ENCODE measurements at places on chromosomes 6 and 20.

- DNase-seq: no peak
Measured at GRCh38 chr6:72709431-72709830, 87.6 kb downstream of the KCNQ5 start.

- DNase-seq: no peak
Measured at GRCh38 chr20:48841196-48841874, 13.5 kb upstream of the PREX1 start.

GRCh38 chr6:1622220-1622850 is 12.6 kb downstream of the FOXC1 start:
- DNase-seq: no peak

- DNase-seq: no peak
Measured at GRCh38 chr20:50356525-50356885, 153.7 kb upstream of the PTPN1 start.

GRCh38 chr6:22372922-22373321 is 76.1 kb upstream of the PRL start:
- DNase-seq: no peak

DNA sequence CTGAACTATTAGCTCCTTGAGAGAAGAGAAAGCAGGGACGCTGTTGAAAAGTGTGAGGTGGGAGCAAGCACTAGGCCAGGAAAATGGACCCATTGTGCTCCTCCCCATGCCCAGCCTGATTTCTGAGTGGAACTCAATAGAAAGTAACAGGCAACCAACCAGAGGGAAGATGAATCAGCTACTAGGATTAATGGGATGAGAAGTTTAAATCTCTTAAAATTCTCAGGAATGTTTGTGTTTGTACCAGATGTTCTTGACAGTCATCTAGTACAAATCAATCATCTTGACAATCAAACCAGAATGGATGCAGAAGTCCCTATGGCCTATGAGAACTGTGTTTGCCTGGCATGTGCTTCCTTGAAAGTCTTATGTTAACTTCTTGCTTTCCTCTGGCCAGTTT is 48.9 kb downstream of the HDDC2 start:
- DNase-seq: no peak

GRCh38 chr6:20911712-20912111 is 377.5 kb downstream of the CDKAL1 start:
- DNase-seq: no peak

GRCh38 chr6:130377915-130378314 is 12.1 kb downstream of the TMEM200A start:
- DNase-seq: no peak

GRCh38 chr6:17948725-17949124 is 38.7 kb downstream of the KIF13A start:
- DNase-seq: no peak

DNA sequence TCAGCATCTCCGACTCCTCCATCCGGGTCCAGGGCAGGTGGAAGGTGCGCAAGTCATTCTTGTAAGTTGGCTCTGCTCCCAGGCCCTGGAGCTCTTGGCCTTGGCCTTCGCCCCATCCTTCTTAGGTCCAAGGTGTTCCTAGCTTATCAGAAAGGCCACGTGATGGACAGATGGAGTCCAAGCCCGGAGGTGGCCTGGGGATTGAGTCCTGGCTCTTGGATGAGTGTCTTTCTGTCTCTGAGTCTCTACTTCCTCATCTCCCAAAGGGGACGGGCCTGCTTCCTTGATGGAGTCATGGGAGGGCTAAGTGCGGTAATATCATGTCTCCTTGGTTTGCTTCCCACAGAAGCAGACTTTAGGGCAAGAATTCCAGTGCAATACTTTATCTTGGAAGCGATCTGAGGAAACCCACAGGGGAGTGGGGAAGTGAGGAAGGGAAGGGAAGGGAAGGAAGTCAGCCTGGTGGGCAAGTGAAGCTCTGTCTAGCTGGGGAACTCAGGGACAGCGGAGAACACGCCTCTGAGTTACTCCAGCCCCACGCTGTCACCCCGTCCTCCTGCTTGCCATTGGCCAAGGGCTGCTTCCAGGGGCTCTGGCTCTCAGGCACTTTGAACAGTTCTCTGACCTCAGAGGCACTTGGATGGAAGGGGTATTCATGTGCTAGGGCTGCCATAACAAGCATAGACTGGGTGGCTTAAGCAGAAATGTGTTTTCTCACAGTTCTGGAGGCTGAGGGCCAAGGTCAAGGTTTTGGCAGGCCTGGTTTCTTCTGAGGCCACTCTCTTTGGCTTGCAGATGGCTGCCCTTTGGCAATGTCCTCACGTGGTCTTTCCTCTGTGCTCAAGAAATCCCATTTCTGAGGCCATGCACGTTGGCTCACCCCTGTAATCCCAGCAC is 4.8 kb downstream of the LBP start:
- DNase-seq: no peak

- no peak for DNase-seq
Measured at GRCh38 chr6:38322138-38322537, 317.6 kb downstream of the BTBD9 start.

- DNase-seq: no peak
Measured at GRCh38 chr6:95084867-95085266, 492.5 kb upstream of the MANEA start.

DNA sequence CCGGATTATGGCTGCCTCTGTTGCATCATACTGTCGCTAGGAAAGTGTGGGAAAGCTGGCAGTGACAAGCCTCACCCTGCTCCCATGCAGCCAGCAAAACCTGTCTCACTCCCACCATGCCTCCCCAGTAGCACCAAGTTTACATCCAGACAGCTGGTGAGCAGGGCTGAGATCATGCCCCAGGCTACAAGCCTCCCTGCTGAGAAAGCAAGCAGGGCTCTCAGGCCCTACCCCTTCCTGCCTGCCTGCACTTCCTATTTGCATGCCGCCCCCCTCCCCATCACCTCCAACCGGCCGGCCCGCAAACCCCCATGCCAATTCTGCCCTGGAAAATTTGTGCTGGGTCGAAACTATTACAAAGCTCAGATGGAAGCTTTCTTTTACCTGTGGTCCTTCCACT is 408.2 kb upstream of the FKBP1C start:
- no peak for DNase-seq

- no peak for DNase-seq
Measured at GRCh38 chr20:21154692-21155091, 28.8 kb downstream of the KIZ start.

DNA sequence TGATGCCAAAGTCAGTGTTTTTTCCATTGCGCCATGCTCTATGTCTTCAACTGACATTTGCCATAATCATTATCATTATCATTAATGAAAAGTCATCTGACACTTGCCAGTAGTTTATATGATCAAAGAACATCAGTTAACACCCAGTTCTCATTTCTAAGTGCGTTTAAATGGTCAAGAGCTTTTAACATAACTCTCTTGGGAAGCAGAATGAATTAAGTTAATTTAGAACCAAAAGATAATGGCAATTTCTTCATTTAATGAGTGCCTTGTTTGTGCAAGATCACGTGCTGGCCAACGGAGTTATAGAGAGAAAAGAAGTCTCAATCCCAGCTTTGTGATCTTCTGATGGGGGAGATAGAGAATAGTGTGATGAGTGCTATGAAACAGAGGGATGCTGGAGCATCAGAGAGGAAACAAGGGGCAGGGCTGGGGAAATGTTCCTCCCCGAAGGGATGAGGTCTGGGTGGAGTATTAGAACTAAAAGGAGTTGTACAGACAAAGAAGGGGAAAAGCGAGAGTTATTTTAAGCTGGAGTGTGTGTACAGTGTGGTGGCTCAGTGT is 20.3 kb downstream of the ANKS1A start:
- DNase-seq: no peak

- DNase-seq: no peak
Measured at GRCh38 chr6:53815381-53816119, 20.7 kb downstream of the LRRC1 start.

DNA sequence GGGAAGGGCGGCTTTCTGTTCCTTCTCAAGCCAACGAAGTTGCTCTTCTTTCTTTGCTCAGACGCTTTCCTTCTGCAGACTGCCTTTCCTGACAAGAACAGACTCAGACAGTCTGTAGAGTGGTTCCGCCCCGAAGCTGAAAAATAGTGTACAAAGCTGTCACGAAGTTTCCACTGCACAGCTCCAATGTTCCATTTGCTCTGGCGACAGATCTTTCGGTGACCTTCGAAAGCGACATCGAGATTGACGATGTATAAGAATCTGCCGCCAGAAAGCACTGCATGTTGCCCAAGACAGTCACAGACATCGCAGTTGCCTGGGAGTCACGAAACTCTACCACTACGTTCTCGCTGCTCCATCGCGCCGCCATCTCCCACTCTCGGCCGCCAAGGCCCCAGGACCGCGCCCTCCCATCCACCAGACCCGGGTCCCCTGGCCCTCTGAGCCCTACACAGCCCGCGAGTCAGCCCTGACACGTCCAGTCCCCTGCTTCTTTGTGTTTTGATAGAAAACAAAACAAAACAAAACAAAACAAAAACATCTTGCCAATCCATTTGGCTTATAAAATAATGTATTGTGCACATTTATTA is 42.1 kb upstream of the ZNF184 start:
- DNase-seq: no peak

- DNase-seq: no peak
Measured at GRCh38 chr6:8435845-8436168, 462 bp upstream of the SLC35B3 start.

DNA sequence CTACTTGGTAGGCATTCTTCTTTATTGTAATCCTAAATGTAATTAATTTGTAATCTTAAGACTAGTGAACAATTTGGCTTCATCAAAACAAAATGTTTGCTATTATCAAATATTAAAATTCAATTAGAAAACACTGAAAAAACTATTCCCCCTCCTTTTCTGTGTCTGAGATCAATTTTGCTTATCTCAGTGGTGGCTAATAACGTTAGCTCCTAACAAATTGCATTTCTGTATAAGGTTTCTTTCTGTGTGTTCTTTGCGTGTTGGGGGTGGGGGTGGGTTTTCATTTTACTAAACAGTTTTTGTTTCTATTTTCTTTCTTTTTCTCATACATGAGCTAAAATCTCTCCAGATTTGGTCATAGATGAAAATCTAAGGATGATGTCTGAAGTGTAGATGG is 54.0 kb upstream of the EYA4 start:
- no peak for DNase-seq

GRCh38 chr6:26197636-26197932 is 110.4 kb downstream of the HFE start:
- no peak for DNase-seq

GRCh38 chr6:34095136-34095505 is 50.8 kb downstream of the GRM4 start:
- DNase-seq: no peak

DNA sequence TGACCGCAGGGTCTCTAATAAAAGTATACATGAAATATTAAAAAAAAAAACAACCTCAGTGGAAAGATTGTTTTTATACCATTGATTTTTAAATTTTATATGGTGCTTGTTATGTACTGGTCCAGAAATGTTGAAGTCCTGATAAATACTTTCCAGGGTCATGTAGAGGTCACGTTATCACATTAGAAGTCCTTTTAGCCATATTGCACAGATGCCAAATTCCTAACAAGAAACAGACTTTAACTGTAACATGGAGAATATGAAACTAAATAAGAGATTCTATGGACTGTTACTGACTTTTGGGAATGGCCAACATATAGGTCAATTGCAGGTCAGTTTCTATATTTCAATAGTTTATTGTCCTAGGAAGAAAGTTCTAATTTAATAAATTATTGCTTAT is 89.0 kb downstream of the ADGRB3 start:
- no peak for DNase-seq

DNA sequence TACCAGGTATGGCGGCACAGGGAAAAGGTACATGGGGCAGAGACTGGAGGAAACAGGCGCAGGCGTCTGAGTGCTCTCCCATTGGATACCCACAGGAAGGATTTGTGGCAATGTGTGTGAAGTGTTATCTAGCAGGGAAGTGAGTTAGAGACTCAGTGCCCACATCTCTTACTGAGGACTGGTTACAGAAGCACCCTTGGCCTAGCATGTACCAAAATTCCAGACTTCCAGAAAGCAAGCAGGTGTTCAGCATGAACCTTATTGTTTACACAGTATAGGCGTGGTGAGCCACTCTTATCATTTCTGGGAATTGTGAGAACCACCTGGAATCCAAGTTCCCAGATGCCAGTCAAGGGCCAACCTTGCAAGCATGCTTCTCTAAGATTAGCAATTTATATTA is 14.2 kb downstream of the MANBAL start:
- DNase-seq: no peak

GRCh38 chr6:76677017-76677416 is 604.6 kb upstream of the IMPG1 start:
- DNase-seq: no peak

DNA sequence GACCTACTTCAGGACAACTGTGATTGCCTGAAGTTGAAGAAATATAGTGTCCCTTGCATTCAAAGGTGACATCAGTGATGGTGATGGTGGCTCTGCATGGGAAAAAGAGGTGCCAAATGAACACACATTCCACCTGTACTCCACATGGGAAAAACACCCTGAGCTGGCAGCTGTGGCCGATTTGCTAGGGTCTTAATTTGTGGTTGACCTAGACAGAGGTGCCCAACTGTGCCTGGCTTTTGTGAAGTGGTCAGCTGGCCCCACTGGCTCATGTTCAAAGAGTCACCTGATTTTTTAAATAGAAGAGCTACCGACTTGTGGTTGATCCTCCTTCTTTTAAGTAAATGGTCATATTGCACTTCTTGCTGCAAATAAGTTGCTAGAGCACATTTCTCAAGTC is 7.6 kb upstream of the GCNT2 start:
- no peak for DNase-seq

DNA sequence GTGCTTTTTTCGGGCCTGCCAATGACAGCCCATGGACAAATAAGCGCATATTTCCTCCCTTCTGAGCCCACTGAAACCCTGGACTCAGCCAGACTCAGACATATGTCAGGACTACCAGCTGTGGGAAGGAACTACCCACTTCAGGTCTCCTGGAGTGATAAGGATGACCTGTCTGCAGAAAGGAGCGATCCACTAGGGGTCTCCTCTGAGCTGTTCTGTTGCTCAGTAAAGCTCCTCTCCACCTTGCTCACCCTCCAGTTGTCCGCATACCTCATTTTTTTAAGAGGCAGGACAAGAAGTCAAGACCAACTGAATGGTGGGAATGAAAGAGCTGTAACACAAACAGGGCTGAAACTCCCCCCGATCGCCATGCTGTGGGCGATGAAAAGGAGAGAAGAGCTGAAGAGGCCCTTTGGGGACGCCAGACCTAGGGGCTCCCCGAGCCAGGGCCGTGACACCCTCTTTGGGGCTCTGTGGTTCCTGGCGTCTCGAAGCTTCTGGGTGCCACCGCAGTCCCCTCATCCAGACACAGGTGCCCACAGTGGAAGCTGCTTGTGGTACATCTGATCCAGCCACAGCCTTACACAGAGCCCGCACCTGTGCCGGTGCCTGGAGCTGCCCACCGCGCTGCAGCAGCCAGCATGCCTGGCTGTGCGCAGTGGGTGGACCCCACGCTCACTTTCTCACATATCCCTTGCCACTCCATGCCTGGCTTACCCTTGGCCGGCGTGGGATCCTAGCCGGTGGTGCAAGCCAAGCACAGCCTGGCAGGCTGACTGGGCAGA is 68.8 kb downstream of the EYS start:
- no peak for DNase-seq

DNA sequence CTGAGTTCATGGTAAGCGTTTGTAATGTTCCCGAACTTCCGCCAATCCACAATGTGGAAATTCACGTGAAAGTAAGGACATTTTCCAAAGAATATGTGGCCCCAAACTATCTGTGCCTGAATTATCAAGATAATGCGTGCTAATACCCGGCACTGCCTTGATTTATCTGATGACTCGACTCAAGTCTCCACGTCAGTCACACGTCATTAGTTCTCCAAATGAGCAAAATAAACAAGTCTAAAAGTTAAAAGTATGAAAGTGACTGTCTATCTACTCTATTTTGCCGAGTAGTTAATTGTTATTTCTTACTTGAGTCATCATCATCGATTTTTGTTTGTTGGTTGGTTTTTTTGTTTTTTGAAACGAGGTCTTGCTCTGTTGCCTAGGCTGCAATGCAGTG is 21.7 kb upstream of the FOXC1 start:
- DNase-seq: no peak

Measured in stimulated activated CD8-positive, alpha-beta memory T cell treated with anti-CD3 and anti-CD28 coated beads, Interleukin-15, amount 100 ng/mL, for 4 hours (primary cell).